ENCODE measurements at places on chromosomes 11 and 22. TPM values are rescaled to one million over a fixed set of nuclear protein-coding genes. Genes with fewer than 3 reads are reported as not detected.

BATF2 gene
- total RNA-seq: not detected

GRCh38 chr11:119307219-119307618, 9.7 kb downstream of the MCAM start:
- H3K4me3 ChIP-seq: no peak overlapping the region
- peaks cover 9% of the 10 kb centered on the region for H3K36me3 ChIP-seq
- no peaks in the 10 kb centered on the region for H3K27me3 ChIP-seq
- H3K4me1 ChIP-seq: no peaks in the 10 kb centered on the region

DNA sequence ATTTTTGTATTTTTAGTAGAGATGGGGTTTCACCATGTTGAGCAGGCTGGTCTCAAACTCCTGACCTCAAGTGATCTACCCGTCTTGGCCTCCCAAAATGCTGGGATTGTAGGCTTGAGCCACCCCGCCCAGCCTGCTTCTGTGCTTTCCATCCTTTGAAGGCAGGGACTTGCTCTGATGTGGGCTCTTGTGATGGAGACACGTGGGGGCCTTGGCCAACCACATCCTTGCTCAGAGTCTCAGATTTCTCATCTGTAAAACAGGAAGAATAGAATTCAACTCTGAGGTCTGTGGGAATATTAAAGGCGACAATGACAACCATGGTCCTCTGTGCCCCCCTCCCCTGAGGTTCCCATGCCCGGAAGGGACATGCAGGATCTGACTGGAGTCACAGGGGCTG, 3.8 kb upstream of the GGA1 start:
- H3K27ac ChIP-seq: no peak overlapping the region
- no peak overlapping the region for H3K4me3 ChIP-seq
- DNase-seq: no peak
- peaks cover 9% of the 10 kb centered on the region for H3K27me3 ChIP-seq
- peaks cover 14% of the 10 kb centered on the region for H3K4me1 ChIP-seq

- H3K27me3 ChIP-seq: no peaks in the 10 kb centered on the region
- DNase-seq: peak; percentile 75
- H3K4me3 ChIP-seq: no peak overlapping the region
- H3K36me3 ChIP-seq: no peaks in the 10 kb centered on the region
- peaks cover 29% of the 10 kb centered on the region for H3K4me1 ChIP-seq
Measured at GRCh38 chr11:11178671-11179638, 174.1 kb downstream of the CSNK2A3 start.

DNA sequence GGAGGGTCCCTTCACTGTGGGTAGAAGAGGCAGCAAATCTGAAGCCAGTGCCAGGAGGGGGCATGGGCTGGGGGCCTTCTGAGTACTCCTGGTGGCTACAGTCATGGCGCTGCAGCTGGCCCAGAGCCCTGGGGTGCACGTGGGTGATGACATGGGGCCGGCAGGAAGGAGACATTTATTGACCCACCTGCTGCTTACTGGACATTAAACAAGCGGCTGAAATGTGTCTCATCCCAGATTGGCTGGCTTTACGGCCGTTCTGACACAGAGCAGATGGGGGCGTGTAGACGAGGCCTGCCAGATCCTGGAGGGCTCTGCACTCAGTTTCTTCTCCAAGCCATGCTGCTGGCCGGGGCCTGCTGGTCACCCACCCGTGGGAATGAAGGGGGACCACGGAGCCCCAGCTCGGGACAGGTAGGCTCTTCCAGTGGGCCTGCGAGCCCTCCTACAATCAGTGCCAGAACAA, 906.9 kb downstream of the BRD1 start:
- H3K36me3 ChIP-seq: no peaks in the 10 kb centered on the region
- no peak overlapping the region for H3K27ac ChIP-seq
- DNase-seq: no peak
- no peaks in the 10 kb centered on the region for H3K4me1 ChIP-seq
- no peak overlapping the region for H3K4me3 ChIP-seq
- no peaks in the 10 kb centered on the region for H3K27me3 ChIP-seq

- H3K4me1 ChIP-seq: peaks cover 12% of the 10 kb centered on the region
- H3K27me3 ChIP-seq: no peaks in the 10 kb centered on the region
- H3K36me3 ChIP-seq: no peaks in the 10 kb centered on the region
- H3K4me3 ChIP-seq: no peak overlapping the region
- DNase-seq: no peak
- no peak overlapping the region for H3K27ac ChIP-seq
Measured at GRCh38 chr11:14022821-14023220, 60.3 kb downstream of the SPON1 start.

GRCh38 chr11:92589512-92589911, 364.9 kb downstream of the FAT3 start:
- H3K27ac ChIP-seq: no peak overlapping the region
- H3K27me3 ChIP-seq: no peaks in the 10 kb centered on the region
- H3K36me3 ChIP-seq: no peaks in the 10 kb centered on the region
- DNase-seq: no peak

DNA sequence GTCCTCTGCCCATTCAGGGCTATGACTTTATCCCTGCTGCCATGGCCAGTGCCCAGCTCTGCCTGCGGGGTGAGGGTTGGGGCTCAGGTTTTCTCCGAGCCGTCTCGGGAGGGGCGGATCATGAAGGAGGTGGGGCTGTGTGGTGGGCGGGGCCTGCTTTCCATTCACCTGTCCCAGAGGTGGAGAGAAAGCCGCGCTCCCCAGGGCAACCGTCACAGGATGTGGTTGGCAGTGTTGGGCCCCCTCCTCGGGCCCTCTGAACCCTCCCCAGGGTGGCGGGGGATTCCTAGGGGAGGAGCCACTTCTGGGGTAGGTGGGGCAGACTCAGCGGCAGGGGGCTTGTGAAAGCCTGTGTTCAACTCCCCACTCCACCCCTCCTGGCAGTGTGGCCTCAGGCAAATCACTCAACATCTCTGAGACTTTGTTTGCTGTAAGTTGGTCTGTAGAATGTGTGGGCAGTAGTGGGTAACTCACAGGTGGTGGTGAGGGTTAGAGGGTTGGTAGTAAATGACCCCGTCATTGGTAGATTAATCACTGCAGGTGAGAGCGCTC, 50.3 kb downstream of the CD6 start:
- peaks cover 5% of the 10 kb centered on the region for H3K27me3 ChIP-seq
- H3K27ac ChIP-seq: no peak overlapping the region
- no peaks in the 10 kb centered on the region for H3K4me1 ChIP-seq
- no peaks in the 10 kb centered on the region for H3K36me3 ChIP-seq
- no peak overlapping the region for H3K4me3 ChIP-seq

GRCh38 chr11:59053387-59053786, 32.7 kb upstream of the GLYATL1B start:
- no peaks in the 10 kb centered on the region for H3K27me3 ChIP-seq
- no peak overlapping the region for H3K4me3 ChIP-seq
- H3K4me1 ChIP-seq: 0 out of 2 replicates have a peak, but pooled peaks cover 3% of the 10 kb centered on the region
- peak; percentile 23 for DNase-seq
- H3K36me3 ChIP-seq: no peaks in the 10 kb centered on the region

WDR74 gene
- 97.4 TPM for total RNA-seq

DNA sequence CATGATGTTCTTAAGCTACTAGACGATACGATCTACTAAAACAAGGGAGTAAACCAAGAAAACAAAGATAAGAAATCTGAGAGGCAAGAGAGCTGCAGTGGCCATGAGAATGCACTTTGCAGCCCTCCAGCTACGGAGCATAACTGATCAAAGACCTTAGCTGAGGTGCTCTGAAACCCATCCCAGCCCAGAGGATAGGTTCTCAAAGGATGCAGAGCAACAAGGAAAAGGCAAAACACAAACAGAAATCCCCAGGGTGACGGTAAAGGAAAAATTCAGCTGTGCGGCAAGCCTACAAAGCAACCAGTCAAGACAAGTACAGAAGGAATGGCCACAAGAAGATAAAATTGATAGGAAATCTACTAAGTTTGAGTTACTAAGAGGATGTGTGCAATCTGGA, 32.5 kb upstream of the CFAP300 start:
- no peaks in the 10 kb centered on the region for H3K36me3 ChIP-seq
- H3K4me3 ChIP-seq: no peak overlapping the region
- H3K27ac ChIP-seq: no peak overlapping the region
- peaks cover 19% of the 10 kb centered on the region for H3K4me1 ChIP-seq
- no peaks in the 10 kb centered on the region for H3K27me3 ChIP-seq

CDC42EP1 gene
- total RNA-seq: 22.3 TPM

C22orf23 gene
- not detected for total RNA-seq

- no peak overlapping the region for H3K27ac ChIP-seq
- DNase-seq: no peak
- peaks cover 25% of the 10 kb centered on the region for H3K4me1 ChIP-seq
Measured at GRCh38 chr11:64086258-64087123, 50.8 kb downstream of the FLRT1 start.

FERMT3 gene
- not detected for total RNA-seq

DNA sequence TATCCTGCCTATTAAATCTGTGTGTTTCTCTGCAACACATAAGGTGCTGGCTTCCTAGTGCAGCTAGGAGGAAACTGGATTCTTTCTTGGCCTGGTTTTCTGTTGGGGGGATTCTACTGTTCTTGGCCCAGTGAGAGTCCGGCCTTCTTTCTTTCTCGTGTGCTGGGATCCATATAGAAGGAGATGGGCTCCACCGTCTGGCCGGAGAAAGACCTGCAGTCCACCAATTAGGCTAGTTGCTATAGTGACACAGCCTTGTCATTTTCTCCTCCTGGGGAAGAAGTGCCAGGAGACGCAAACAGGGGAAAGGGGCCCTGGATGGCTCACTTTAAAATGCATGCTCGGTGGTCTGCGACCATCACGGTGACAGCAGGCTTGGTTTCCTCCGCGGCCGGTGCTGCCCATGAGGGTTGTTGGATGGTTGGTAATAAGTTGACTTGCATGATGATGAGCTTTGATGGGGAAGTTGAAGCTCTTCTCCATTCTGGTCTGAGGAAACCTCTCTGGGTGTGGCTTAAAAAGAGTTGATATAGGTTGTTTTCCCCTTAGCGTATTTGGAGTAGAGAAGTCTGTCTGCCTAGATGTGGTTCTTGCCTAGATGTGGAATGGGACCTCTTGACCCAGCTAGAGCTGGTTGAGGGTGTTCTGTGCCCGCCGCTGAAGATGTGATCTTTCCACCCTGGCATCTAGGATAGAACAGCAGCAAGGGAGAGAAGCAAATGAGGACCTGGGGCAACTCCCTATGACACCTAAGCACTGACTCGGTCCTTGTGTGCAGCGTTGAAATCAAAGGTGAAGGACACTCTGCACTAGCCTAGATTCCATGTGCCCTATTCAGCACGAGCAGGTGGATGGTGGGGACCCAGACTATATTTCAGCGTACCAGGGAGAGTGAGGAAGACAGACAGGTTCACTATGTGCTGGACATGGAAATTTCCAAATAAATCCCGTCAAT, 1335.0 kb downstream of the BRD1 start:
- H3K4me1 ChIP-seq: peaks cover 25% of the 10 kb centered on the region
- no peak overlapping the region for H3K27ac ChIP-seq
- DNase-seq: peak; percentile 76
- peaks cover 20% of the 10 kb centered on the region for H3K36me3 ChIP-seq
- H3K27me3 ChIP-seq: no peaks in the 10 kb centered on the region

- H3K36me3 ChIP-seq: no peaks in the 10 kb centered on the region
- H3K4me3 ChIP-seq: no peak overlapping the region
Measured at GRCh38 chr11:120746376-120746775, 234.8 kb downstream of the GRIK4 start.

- H3K27ac ChIP-seq: no peak overlapping the region
- no peaks in the 10 kb centered on the region for H3K27me3 ChIP-seq
- DNase-seq: no peak
- peaks cover 7% of the 10 kb centered on the region for H3K4me1 ChIP-seq
- H3K4me3 ChIP-seq: no peak overlapping the region
Measured at GRCh38 chr11:109405671-109406070, 16.3 kb upstream of the C11orf87 start.

- no peaks in the 10 kb centered on the region for H3K27me3 ChIP-seq
- H3K36me3 ChIP-seq: no peaks in the 10 kb centered on the region
- H3K4me3 ChIP-seq: no peak overlapping the region
- H3K27ac ChIP-seq: no peak overlapping the region
- DNase-seq: no peak
Measured at GRCh38 chr11:84560206-84560605, 1066.9 kb downstream of the DLG2 start.

DNA sequence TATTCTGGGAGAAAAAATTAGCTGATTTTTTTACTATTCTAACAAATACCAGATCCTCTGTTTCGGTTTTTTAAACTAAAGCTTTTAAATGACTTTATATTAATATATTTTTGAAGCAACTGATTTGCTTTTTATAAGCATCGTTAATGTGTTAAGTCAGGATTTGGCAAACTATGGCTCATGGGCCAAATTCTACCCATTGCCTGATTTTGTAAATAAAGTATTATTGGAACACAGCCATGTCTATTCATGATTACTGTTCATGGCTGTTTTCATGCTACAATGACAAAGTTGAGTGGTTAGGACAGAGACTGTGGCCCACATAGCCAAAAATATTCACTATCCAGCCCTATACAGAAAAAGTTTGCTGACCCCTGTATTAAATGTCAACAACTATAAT, 29.6 kb downstream of the BTBD10 start:
- H3K4me3 ChIP-seq: no peak overlapping the region
- peaks cover 5% of the 10 kb centered on the region for H3K4me1 ChIP-seq
- no peak overlapping the region for H3K27ac ChIP-seq
- no peaks in the 10 kb centered on the region for H3K27me3 ChIP-seq

- no peaks in the 10 kb centered on the region for H3K4me1 ChIP-seq
- no peaks in the 10 kb centered on the region for H3K36me3 ChIP-seq
- H3K27ac ChIP-seq: no peak overlapping the region
- no peak overlapping the region for H3K4me3 ChIP-seq
Measured at GRCh38 chr11:39367534-39367933, 2091.9 kb downstream of the LRRC4C start.

GRCh38 chr11:3782963-3783362, 14.4 kb downstream of the NUP98 start:
- H3K36me3 ChIP-seq: peaks cover 79% of the 10 kb centered on the region
- no peaks in the 10 kb centered on the region for H3K27me3 ChIP-seq
- no peak overlapping the region for H3K27ac ChIP-seq
- DNase-seq: no peak
- H3K4me3 ChIP-seq: no peak overlapping the region

DNA sequence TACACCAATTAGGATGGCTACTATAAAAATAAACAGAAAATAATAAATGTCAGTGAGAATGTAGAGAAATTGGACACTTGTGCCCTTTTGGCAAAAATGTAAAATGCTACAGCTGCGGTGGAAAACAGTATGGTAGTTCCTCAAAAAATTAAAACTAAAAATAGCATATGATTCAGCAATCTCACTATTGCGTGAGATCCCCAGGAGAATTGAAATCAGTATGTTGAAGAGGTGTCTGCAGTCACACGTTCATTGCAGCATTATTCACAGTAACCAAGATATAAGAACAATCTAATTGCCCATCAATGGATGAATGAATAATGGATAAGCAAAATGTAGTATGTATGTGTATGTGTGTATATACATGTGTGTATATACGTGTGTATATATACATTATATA, 6.8 kb downstream of the OR52N2 start:
- H3K4me3 ChIP-seq: no peak overlapping the region
- no peaks in the 10 kb centered on the region for H3K27me3 ChIP-seq
- DNase-seq: no peak
- no peaks in the 10 kb centered on the region for H3K4me1 ChIP-seq
- H3K36me3 ChIP-seq: no peaks in the 10 kb centered on the region

DSCAML1 gene
- total RNA-seq: not detected

KLHDC7B gene
- 0.66 TPM for total RNA-seq

FANCF gene
- 8.1 TPM for total RNA-seq

GRCh38 chr22:31107178-31107893, at the start of gene SELENOM:
TSS of gene SELENOM (minus strand) at chr22:31107568. CDS start at chr22:31107505, 63 bp downstream.
- H3K36me3 ChIP-seq: peaks cover 50% of the 10 kb centered on the region
- H3K4me3 ChIP-seq: peak within 1 kb of the TSS; percentile 87
- peak; percentile 99 for DNase-seq
- peaks cover 27% of the 10 kb centered on the region for H3K4me1 ChIP-seq
- H3K27me3 ChIP-seq: no peaks in the 10 kb centered on the region

OR52I2 gene
- not detected for total RNA-seq

Data from SJSA1 (cell line).